ENCODE measurements at places on chromosomes 5 and 9. TPM values are rescaled to one million over a fixed set of nuclear protein-coding genes. Genes with fewer than 3 reads are reported as not detected.
A peak's percentile ranks its signal among the peaks of the same experiment; 100 is the strongest.

DNA sequence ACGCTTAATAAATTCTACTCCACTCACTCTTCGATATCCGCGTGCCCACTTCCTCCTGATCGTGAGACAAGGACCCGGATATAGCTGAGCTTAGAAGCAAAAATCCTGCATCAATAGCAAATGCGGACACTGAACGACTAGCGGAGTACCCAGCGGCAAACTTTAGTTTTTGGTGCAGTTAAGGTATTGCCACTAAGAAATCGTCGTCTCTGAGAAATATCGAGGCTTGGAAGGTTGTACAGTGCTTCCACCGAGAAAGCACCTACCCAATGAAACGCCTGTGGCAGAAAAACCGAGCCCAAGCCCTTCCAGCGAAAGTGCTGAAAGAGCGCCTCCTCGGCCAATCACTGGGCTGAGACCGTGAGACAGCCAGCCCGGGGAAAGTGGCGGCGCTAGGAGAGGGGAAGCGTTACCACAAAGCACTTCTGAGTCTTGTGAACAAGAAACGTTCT is 32.2 kb downstream of the ANXA2R start:
- DNase-seq: no peak

GRCh38 chr5:146813346-146814157 is 65.0 kb downstream of the PPP2R2B start:
- no peak for DNase-seq

GRCh38 chr5:108654051-108654450 is 93.6 kb upstream of the FER start:
- peak; percentile 48 for DNase-seq

DNA sequence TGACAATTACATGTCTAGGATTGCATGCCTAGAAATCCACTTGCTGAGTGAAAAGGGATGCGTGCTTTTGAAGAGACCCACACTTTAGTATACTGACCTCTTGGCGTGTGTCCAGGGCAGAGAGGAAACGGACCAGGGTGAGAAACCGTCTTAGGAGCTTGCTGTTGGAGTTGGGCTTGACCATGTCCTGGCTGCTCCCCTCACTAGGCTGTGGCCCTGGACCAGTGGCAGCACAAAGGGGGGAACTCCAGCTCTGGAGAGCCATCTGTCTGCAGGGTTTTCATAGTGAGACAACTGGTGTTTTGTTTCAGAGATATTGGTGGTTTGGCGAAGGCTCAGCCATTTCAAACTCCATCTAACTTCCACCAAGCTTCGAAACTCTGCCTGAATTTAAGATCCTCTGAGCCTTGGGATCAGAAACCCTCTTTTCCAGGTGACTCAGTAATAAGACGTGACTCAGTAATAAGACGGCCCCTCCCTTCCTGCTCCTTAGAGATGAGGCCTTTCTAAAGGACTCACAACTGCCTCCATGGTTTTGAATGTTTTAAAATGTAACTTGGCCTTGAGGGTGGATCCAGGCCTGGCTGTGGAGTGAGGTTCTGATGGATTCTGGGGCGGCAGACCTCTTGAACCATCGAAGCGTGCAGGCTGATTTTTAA is 165.8 kb downstream of the MELK start:
- peak; percentile 81 for DNase-seq

DNA sequence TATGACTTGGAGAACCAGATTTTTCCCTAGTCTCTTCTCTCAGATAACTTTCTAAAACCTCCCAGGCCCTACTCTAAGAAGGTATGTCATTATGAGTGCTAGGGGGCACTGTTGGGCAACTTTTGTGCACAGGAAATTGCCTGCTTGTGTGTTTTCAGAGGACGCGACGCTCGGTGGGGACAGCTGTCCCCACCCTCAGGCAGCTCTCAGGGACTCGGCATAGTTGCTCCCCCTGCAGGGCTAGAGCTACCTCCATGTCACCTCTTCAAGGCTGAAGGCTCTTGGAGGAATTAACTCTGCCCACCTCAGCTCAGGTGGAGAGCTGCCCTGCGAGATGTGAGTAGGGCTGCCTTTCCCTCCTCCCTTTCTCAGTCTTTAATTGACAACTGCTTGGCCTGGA is 10.2 kb upstream of the TIFAB start:
- DNase-seq: peak; percentile 67

GRCh38 chr9:136685216-136685615 is 2.0 kb downstream of the AGPAT2 start:
- DNase-seq: no peak

DNA sequence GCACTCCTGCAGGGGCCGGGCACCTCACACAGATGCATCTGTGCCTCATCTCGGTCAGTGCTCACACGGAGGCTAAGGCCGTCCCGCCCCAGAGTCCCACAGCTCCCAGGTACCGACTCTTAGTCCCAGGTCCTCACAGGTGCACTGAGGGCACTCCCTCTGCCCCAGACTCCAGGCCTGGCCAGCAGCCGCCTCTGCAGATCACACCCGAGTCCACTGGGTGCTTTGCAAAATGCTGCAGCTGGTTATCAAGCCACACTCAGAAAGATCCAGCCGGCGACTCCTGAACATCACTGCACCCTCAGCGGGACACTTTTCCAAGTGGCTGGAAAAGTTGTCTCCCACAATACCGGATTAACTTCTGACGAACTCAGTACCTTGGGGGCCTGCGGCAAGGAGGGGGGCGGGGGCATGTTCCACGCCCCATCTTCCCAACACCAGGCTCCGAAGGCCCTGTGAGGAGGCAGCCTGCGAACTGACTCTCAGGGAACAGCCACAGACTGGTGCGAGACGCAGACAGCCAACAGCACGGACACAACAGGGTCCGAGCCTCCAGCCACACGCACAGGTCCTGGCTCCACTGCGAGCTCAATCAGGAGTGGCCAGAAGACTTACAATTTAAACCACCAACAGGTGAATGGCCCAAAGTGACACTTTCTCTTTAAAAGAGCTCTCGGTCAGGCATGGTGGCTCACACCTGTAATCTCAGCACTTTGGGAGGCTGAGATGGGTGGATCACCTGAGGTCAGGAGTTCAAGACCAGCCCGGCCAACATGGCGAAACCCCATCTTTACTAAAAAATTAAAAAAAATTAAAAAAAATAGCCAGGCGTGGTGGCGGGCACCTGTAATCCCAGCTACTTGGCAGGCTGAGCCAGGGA is 4.0 kb downstream of the BRD3 start:
- DNase-seq: no peak

DNA sequence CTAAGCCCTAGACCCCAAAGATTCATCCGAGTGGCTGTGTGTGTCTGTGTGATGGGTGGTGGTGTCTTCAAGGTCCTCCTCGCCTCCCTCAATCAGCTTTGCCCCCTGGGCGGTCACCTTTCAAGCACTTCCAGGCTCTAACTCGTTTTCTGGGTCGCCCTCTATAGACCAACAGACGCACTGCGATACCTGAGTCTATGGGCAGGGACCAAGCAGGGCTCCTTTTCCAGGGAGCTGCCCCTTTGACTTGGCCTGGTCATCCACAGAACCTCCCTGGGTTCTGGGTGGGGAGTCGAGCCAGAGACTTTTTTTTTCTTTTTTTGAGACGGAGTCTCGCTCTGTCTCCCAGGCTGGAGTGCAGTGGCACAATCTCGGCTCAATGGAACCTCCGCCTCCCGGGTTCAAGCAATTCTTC is 1.1 kb downstream of the SLC27A4 start:
- DNase-seq: peak; percentile 68

- no peak for DNase-seq
These were observed 27.0 kb downstream of the PTGES start for GRCh38 chr9:129725795-129726251.

DNA sequence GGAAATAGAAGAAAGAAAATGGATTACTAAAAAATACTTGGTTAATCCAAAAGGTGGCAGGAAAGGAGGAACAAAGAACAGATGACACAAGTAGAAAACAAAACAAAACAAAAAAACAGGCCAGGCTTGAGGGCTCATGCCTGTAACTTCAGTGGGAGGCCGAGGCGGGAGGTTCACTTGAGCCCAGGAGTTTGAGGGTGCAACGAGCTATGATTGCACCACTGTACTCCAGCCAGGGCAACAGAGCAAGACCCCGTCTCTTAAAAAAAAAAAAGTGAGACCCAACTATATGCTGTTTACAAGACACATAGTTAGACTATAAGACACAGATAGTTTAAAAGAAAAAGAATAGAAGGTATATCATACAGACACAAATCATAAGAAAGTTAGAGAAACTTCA is 59.5 kb downstream of the AK8 start:
- DNase-seq: no peak

DNA sequence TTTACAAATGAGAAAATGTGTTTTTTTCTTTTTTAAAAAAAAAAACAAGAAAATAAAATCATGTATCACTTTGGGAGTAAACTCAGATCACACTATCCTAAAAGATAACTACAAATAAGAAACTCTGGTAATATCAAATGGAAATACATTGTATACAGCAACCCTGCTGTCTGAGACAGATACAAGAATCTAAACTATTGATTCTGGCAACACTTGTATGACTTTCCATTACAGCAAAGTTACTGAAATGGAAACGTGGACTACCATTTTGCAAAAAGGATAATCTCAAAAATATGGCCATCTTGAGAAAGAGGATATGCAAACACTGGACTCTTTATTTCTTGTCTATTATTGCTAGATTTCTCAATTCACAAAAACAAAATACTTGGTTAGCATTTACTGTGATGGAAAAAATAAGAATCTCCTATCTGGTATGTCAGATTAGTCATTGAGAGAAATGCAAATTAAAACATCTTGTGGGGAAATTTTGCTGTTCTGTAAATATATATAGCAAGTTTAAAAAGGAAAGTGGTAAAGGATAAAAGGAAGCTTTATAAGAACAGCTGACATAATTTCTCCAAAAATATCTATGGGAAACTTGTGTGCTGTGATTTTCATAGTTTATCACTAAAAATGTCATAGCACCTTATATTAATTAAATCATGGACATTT is 112.9 kb upstream of the FER start:
- no peak for DNase-seq

DNA sequence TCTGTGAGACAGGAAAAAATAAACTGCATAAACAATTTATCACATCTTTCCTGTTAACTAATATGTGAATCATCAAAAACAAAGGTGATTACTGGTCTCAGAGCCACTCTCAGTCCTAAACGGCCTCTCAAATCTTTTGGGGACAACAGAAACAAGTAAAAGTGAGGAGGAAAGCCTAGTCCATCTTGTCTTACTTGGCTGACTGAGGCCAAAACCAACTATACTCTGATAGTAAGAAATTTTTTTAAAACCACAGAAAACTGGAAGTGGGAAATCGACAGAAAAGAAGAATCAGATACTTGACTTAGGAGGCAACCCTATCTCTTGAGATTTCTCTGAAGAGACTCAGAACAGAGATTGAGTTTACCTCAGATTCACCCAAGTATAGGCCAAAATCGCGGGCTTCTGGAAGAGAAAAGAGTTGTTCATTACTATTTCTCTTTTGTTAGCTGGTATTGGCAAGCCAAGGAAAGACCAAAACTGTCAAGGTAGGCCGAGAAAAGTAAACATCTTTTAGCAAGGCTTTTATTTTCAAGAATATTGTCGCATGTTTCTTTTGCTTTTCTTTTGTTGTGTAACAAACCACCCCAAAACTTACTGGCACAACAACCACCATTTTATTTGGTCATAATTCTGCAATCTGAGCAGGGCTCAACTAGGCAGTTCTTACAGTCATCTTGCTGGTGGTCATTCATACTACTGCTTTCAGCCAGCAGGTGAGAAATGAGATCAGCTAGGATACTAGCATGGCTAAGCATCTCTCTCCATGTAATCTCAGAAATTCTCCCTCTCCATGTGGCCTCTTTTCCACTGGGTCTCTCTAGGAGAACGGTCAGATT is 46.1 kb downstream of the RFX3 start:
- no peak for DNase-seq

GRCh38 chr5:66884564-66885243 is 288.5 kb downstream of the MAST4 start:
- DNase-seq: no peak

MCC gene
- total RNA-seq: 8.1 TPM

PCDHA10 gene
- not detected for total RNA-seq

SLC34A3 gene
- total RNA-seq: not detected

RNF183 gene
- not detected for total RNA-seq

C5orf24 gene
- total RNA-seq: 19.7 TPM

WWC1 gene
- total RNA-seq: 48.7 TPM

All from HT1080 (cell line).